ENCODE measurements at places on chromosomes 3 and 15. TPM values are rescaled to one million over a fixed set of nuclear protein-coding genes. Genes with fewer than 3 reads are reported as not detected.

Gene RAB6B
- total RNA-seq, result 6.1 TPM

- no peak for DNase-seq
Observed at GRCh38 chr15:29854413-29854812, 32.1 kb upstream of the TJP1 start.

- DNase-seq, result no peak
Observed at GRCh38 chr15:32844118-32844711, 126.4 kb downstream of the GREM1 start.

DNA sequence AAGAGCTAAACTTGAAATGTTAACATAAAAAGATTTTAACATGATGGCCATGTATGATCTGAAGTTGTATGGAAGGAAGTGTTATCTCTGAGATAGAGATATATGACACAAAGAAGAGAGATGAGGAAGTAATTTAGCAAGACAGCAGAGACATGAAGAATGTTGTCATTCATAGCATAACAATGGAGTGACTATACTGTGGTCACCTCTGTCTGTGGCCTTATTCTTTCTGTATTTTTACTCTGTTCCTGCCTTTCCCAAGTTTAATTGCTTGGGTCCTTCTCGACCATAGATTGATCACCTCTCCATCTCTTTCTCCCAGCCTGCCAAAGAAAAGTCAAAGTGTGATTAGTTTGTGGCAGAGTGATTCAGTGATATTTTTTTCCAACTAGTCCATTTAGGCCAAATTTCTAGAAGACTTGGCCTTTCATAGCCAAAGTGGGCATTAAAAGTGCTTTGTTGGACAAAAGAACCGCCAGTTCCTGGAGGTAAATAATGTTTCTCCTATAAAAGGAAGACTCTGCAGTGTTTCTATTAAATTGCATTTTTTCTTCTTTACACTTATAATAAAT is 711.9 kb downstream of the CADM2 start:
- DNase-seq, result no peak
